ENCODE measurements at places on chromosomes 13 and 19. TPM values are rescaled to one million over a fixed set of nuclear protein-coding genes. Genes with fewer than 3 reads are reported as not detected.

LYPD3 gene
- 3.6 TPM for total RNA-seq

ZNF701 gene
- 9.0 TPM for total RNA-seq

ZIM2 gene
- not detected for total RNA-seq

CEACAM7 gene
- not detected for total RNA-seq

NLRP5 gene
- total RNA-seq = 0.30 TPM

TJP3 gene
- total RNA-seq = 69.6 TPM

DNA sequence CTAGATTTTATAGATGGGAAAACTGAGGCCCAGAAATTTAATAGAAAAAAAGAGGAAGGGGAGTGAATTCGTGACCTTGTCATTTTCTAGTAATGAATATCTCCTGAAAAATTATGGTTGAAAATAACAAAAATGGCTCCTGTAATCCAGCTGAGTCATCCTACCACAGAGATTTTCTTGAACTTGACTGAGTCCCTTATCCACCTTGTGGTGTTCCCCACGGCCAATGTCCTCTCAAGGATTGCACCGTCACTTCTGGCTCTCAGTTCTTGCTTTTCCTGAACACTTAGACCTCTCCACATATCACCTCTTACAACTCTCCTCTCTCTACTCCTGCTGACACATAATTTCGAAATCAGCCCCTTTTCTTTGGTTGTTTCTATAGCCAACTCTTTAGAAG is 1.2 kb upstream of the KATNAL1 start:
- H3K36me3 ChIP-seq = no peaks in the 10 kb centered on the region
- H3K27me3 ChIP-seq = no peaks in the 10 kb centered on the region
- peaks cover 55% of the 10 kb centered on the region for H3K4me1 ChIP-seq

DNA sequence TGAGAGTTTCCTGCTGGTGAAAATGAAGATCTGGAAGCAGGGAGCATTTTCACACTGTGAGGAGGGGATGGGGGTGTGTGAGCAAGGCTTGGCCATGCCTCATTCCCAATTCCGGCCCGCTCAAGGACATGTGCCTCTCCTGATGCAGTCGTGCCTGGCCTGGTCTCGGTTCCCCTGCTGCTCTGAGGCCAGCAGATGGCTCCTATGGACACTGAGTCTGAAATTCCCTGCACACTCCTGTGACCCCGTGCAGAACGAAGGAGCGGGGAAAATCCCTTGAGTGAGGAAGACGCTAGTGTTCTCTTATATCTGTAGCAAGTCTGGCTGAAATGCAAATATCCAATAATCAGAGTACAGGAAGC is 363 bp upstream of the ZNF763 start:
- no peak for DNase-seq
- H3K27me3 ChIP-seq = no peaks in the 10 kb centered on the region
- H3K4me1 ChIP-seq = no peaks in the 10 kb centered on the region
- no peak overlapping the region for H3K4me3 ChIP-seq
- no peaks in the 10 kb centered on the region for H3K36me3 ChIP-seq
- H3K27ac ChIP-seq = no peak overlapping the region

DNA sequence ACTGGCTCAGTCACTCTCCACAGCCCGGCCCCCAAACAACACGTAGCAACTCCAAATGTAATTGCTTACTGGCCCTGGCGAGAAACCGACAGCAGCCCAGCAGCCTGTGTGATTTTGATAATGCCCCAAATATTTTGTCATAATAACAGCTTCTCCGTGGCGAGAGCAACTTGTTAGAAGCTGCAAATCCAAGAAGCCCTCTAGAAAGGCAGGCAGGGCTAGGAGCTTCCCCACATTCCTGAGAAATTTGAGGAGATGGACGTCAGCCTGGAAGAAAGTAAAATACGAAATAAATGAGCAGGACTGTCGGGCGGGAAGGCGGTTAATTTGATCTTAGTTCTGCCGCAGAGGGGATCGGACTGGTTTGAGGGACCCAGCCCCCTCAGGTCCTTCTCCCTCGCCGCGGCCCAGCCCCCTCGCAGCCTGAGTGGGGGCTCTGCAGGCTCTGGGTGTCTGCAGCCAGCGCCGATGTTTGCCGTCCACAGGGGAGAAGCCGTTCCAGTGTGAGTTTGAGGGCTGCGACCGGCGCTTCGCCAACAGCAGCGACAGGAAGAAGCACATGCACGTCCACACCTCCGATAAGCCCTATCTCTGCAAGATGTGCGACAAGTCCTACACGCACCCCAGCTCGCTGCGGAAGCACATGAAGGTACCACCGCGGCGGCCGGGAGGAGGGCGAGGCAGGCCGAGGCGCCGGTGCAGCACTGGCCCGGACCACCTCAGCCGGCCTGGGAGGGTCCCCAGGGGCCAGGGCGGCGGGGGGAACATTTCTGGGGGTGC is 3.1 kb downstream of the ZIC2 start:
- H3K4me3 ChIP-seq = no peak overlapping the region
- no peaks in the 10 kb centered on the region for H3K27me3 ChIP-seq
- peaks cover 14% of the 10 kb centered on the region for H3K4me1 ChIP-seq
- no peaks in the 10 kb centered on the region for H3K36me3 ChIP-seq
- no peak for DNase-seq

DNA sequence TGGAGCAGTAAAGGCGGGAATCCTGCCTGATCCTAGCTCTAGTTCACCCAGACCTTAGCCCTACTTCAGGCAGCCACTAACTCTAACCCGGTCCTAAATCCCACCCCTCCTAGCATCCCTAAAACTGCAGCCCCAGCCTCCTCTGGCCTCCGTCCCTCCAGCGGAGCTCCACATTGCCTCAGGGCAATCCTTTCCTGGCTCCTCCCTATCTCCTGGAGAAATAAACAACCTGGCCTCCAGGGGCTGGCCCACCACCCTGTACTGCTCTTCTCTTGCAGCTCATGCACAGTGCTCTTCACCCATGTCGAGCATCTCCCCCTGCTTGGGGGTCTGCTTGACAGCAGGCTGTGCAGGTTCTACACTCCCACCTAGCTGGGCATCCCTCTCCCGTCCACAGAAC is 6.7 kb downstream of the POU2F2 start:
- no peaks in the 10 kb centered on the region for H3K4me1 ChIP-seq
- no peak overlapping the region for H3K27ac ChIP-seq
- H3K27me3 ChIP-seq = no peaks in the 10 kb centered on the region
- no peak for DNase-seq
- no peaks in the 10 kb centered on the region for H3K36me3 ChIP-seq
- H3K4me3 ChIP-seq = no peak overlapping the region

GRCh38 chr13:107716241-107716640 is 499.1 kb downstream of the LIG4 start:
- no peaks in the 10 kb centered on the region for H3K36me3 ChIP-seq
- H3K27me3 ChIP-seq = no peaks in the 10 kb centered on the region
- no peak for DNase-seq
- no peak overlapping the region for H3K4me3 ChIP-seq
- no peaks in the 10 kb centered on the region for H3K4me1 ChIP-seq

- H3K4me3 ChIP-seq = no peak overlapping the region
- H3K27ac ChIP-seq = no peak overlapping the region
- H3K36me3 ChIP-seq = no peaks in the 10 kb centered on the region
- DNase-seq = no peak
- H3K4me1 ChIP-seq = no peaks in the 10 kb centered on the region
- no peaks in the 10 kb centered on the region for H3K27me3 ChIP-seq
Observed at GRCh38 chr13:40422588-40423235, 243.7 kb downstream of the FOXO1 start.

DNA sequence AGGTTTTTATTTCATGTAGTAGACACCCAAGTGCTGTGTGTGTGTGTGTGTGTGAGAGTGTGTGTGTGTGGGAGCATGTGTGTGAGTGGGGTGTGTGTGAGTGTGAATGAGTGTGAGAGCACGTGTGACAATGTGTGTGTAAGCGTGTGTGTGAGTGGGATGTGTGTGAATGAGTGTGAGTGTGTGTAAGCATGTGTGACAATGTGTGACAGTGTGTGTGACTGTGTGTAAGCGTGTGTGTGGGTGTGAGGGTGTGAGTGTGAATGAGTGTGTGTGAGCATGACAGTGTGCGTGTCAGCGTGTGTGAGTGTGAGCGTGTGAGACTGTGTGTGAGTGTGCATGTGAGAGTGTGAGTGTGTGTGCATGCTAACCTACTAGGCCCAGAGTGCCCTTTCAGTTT is 15.3 kb downstream of the NOVA2 start:
- peaks cover 22% of the 10 kb centered on the region for H3K4me1 ChIP-seq
- no peak for DNase-seq
- no peak overlapping the region for H3K27ac ChIP-seq
- no peaks in the 10 kb centered on the region for H3K36me3 ChIP-seq
- H3K27me3 ChIP-seq = peaks cover 6% of the 10 kb centered on the region
